CD4-positive, alpha-beta T cell (primary cell): ENCODE measurements at places on chromosomes 2 and 18. TPM values are rescaled to one million over a fixed set of nuclear protein-coding genes. Genes with fewer than 3 reads are reported as not detected.

- no peak for DNase-seq
Measured at GRCh38 chr2:211093743-211094303, 537.4 kb downstream of the CPS1 start.

DNA sequence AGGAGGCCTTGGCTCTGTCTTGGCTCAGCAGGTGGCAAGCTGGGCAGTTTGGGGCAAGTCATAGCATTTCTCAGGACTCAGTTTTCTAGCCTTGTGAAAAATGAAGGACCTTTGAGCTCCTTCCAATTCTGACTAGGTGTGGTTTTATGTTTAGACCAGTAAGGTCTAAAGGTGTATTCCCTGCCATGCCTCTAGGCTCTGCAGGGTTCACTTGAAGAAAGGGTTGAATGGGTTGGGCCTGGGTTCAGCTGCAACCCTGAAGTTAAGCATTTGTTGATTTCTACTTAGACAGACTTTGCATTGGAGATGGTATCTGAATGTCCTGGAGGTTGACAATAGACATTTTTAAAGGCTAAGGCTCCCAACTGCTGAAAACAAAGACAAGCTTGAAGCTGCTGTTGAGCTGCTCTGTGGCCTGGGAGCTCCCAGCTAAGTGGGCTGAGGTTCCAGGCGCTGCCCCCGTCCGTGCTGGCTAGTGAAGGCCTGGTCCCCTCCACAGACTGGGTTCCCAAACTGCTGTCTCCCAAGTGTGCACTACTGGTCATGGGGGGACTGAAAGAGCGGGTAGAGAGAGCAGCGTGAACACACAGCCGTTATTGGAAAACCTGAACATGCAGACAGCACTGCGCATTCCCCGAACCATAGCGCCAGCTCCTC is 100.7 kb upstream of the SMAD7 start:
- DNase-seq: no peak

DNA sequence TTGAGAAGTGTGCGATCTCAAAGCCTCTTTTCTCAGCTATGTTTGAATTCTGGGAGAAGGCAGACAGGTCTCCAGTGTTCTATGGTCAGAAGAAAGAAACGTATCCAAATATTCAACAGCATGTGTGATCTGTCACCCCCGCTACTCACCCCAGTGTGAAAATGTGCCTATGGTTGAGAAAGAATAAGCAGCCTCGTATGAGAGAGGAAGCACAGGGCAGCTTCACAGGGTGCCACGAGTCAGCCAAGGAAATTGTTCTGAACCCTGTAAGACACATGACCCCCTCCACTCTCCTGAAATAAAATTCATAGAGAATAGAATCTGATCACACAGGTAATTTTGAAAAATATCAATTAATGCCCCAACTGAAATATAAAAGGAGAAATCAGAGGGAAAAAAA is 8.0 kb upstream of the SF3B1 start:
- no peak for DNase-seq

Gene ANKRD30B
- not detected for total RNA-seq
